ENCODE measurements at places on chromosomes 12 and 14.

DNA sequence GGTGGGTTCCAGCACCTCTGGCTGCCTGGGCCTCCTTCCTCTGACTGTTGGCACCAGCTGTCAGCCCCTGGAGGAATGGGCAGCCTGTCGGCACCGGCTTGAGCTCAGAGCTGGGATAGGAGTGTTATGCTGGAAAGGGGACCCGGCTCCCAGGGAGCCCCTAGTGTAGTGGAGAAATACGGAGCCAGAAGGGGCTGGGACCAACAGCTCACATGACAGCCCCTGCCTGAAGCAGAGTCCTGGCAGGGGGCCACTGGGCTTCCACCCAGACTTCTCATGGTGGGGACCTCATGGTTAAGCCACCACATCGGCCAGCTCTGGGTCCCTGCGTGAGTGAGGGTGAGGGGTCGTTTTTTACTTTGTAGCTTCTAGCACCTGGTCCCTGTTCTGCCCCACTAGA is 174.5 kb downstream of the TSPAN9 start:
- DNase-seq: no peak

DNA sequence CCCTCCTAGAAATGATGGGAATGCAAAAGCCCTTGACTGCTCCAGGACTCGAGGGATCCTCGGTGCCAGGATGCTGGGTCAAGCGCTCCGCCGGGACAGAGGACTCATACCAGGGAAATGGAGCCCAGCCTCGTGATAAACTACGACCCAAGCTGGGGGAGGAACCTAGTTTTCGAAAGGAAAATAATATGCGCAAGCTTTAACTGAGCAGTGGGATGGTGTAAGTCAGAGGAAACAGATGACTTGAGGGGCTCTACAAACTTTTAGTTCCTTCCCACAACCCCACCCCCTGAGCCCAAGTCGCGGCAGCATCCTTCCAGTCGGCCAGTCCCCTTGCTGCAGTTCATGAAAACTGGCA is 654 bp upstream of the SUPT16H start:
- no peak for DNase-seq

- DNase-seq: no peak
Measured at GRCh38 chr12:52871291-52872039, 22.7 kb upstream of the KRT78 start.

GRCh38 chr12:19707948-19708409 is 268.7 kb downstream of the AEBP2 start:
- DNase-seq: no peak

GRCh38 chr12:93137656-93138612 is 208.8 kb upstream of the EEA1 start:
- no peak for DNase-seq

GRCh38 chr14:60622917-60623257 is 26.4 kb downstream of the SIX1 start:
- DNase-seq: no peak

DNA sequence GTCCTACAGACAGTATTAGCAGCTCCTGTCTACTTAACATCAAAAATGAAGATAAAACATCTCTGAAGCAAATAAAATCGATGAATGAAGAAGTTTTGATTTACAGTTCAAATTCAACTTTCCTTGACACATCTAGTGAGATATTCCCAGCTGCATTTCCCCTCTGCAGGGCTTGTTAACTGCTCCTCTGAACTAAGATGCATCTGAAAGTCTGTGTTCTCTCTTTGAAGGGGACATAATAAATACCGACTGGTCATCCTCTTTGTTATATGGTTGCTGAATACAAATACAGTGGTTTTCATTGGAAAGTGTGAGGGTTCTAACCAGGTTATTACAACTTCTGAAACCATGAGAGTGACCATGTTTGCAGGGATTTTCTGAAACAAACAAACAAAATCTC is 266.4 kb upstream of the SLC16A7 start:
- DNase-seq: no peak
